ENCODE measurements at places on chromosomes 2 and 18. TPM values are rescaled to one million over a fixed set of nuclear protein-coding genes. Genes with fewer than 3 reads are reported as not detected.

GRCh38 chr2:191412353-191412752 lies 167.1 kb downstream of the MYO1B start:
- no peak for DNase-seq

GRCh38 chr2:176934869-176935415 lies 277.7 kb upstream of the HNRNPA3 start:
- DNase-seq, result no peak

CDH2 gene
- 215 TPM for total RNA-seq

DNA sequence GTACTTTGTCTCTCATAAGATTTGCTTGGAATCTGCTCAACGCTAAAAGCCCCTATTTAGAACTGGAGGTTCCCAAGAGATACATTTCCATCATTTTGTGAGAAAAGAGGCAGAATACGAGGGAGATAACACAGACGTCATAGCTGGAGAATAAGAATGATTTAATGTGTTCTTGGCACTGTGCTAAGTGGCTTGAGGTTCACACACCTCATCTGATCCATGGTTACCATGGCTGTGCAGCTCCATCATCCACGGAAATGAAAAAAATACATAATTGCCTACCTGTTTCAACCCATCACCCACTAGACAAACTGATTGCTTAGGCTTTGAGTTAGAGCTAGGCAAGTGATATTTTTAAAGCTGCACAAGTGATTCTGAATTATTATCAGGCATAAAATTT lies 227.6 kb downstream of the SLC8A1 start:
- no peak for DNase-seq

DNA sequence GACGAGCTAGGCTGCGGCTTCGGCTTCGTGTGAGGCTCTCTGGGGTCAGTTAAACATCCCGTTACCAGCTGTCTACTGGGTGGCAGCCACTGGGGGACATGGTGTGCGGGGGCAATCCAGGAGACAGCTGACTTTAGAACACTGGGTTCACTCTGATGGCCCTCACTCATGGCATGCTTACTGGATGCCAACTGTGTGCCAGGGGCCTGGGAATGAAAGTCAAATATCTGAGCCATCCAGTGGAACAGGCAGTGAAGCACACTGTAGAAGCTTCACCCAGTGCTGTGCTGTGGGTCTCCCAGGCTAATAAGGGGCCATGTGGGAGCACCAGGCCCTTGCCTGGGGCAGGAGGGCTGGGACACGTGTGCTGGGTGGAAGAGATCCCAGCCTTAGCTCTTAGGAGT lies 48.3 kb downstream of the GLI2 start:
- DNase-seq, result no peak

MOCOS gene
- 0.41 TPM for total RNA-seq

- no peak for DNase-seq
Measured at GRCh38 chr18:74689251-74689650, 91.6 kb downstream of the ZNF407 start.

OSGEPL1 gene
- total RNA-seq, result 26.1 TPM

DNA sequence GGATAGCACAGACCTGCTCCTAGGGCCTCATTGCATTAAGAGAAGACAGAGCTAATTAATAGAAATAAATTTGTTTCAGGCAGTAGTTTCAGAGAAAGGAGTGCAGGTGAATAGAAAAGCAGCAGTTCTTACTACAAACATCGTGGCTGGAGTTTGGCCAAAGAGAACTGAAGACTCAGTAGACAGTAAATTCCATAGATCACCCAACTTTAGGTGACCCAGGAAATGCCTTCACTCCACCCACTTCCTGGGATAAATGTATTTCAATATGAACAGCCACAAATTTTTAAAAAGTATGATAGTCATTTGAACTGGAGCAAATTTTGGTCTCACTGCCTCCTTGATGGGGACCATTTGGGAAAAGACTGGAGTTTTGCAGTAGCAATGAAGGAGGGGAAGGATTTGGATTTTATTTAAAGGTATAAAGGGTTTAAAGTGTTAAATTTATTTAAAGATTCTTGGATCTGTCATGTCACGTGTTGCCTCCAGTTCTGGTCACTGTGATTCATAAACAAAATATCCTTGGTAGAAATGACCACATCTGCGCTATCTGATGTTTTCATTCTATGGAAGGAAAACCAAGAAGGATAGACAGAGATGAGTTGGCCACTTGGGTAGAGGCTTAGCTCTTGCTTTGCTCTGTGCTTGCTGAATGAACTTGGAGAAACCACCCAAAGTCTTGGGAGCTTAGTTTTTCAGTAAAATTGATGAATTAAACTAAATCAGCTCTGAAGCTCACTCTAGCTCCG lies 390.2 kb downstream of the THSD7B start:
- no peak for DNase-seq

ADRA2B gene
- total RNA-seq, result under 0.01 TPM

GRCh38 chr2:201448701-201449100 lies 2.6 kb downstream of the TRAK2 start:
- DNase-seq, result no peak

- no peak for DNase-seq
Measured at GRCh38 chr2:167875529-167875928, 371.9 kb downstream of the STK39 start.

DNA sequence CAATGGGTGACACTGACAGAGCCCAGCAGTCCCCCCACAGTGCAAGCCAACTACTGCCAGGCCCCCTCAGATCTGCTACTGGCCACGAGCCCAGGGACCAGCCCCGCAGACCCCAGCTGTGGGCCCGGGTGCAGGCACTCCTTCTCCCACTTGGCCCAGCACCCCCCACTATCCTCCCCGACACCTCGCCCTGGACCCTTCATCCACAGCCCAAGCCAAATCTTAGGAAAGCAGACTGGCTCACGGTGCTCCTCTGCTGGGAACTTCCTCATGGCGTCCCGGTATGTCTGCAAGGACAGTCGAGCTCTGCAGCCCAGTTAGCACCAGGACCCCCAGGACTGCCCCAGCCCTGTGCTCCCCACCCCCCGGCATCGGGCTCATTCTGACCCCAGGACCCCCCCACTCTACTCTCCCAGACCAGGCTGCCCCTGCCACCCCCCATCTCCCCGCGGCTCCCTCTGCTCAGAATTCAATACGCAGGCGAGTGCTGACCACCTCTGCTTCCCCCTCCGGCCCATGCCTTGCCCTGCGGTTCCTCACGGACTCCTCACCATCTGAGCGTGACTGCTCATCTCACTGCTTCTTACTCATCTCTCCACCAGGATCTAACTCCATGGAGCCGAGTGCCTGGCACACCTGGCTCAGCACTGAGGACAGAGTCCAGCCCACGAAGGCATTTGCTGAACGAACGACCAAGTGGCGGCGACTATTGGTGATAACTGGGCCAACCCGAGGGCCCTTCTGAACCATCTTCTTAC lies 85.7 kb downstream of the PXDN start:
- DNase-seq, result no peak

IL37 gene
- not detected for total RNA-seq

- DNase-seq, result peak; percentile 32
Measured at GRCh38 chr2:224584785-224585210, 365 bp downstream of the CUL3 start.

ASIC4 gene
- 2.9 TPM for total RNA-seq

BCL11A gene
- 68.1 TPM for total RNA-seq

IL36A gene
- not detected for total RNA-seq

- DNase-seq, result peak; percentile 27
Measured at GRCh38 chr2:383178-383577, 95.3 kb upstream of the ALKAL2 start.

TNFAIP6 gene
- total RNA-seq, result 0.41 TPM

GRCh38 chr2:79189465-79189864 lies 29.9 kb upstream of the REG3A start:
- no peak for DNase-seq

- DNase-seq, result no peak
Measured at GRCh38 chr18:36633961-36634412, 194.8 kb downstream of the TPGS2 start.

DNA sequence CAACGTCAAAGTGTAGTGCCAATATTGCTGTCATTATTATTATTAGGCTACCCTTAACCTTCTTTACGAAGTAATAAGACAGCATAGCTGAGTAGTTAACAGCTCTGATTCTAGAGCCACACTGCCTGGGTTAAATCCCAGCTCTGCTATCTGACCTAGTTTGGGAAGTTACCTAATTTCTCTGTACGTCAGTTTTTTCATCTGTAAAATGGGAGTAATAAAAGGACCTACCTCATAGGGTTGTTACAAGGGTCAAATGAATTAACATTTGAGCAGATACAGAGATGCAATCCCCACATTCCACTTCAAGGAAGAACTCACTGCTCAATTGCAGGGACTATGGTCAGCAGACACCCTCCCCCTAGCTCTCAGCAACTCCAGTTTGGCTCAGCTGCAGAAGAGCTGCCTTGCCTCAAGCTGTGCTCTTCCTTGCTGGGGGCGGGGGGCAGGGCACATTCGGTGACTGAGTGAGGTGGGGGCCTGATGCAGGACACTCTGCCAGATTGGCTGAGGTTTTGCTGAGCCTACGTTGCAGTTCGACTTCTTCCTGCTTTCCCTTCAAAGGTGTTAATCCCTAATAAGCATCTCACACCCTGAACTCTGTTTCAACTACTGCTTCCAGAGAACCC lies 11.0 kb upstream of the LGALSL start:
- DNase-seq, result no peak

GRCh38 chr18:907885-908757 lies 3.5 kb downstream of the ADCYAP1 start:
- DNase-seq, result peak; percentile 47

DCDC2C gene
- 1.2 TPM for total RNA-seq

GRCh38 chr18:816869-817268 lies 4.8 kb upstream of the YES1 start:
- no peak for DNase-seq

- no peak for DNase-seq
Measured at GRCh38 chr2:161965994-161966393, 108.0 kb downstream of the DPP4 start.

DNA sequence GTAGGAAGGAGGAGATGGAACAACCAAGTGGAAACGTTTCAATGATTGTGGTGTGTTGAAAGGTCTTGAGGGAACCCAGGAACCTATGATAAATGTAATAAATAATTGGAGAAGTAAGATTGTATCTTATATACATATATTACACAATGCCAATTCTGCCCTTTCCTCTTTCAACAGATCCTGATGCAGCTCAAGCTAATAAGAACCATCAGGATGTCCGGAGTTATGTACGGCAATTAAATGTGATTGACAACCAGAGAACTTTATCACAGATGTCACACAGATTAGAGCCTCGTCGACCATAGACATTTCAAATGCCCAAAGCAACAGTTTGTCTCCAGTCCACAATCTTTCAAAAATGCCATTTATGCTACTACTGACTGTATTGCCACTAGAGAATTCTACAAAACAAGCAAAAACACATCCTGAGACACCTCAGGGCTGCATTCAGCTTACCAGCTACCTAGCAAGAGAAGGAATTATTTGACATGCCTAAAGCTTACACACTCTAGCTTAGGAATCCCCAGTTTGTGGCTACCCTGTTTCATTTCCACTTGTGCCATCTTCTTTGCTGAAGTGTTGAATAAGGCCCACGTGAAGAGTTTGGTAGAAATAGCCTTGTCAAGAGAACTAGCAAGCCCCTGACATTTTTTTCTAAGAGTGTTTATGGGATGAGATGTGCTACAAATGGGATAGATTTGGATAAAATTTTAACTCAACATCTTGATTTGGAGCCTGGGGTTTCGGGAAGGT lies 24.0 kb upstream of the MAP3K20 start:
- no peak for DNase-seq

GRCh38 chr18:79662034-79662433 lies 17.6 kb upstream of the CTDP1 start:
- DNase-seq, result no peak

- DNase-seq, result no peak
Measured at GRCh38 chr2:48694149-48694548, 61.4 kb downstream of the LHCGR start.

- DNase-seq, result peak; percentile 46
Measured at GRCh38 chr18:59697236-59697932, at the start of gene CCBE1. Gene CCBE1 (minus strand): TSS chr18:59697423.

SCN7A gene
- total RNA-seq, result 1.6 TPM

DNA sequence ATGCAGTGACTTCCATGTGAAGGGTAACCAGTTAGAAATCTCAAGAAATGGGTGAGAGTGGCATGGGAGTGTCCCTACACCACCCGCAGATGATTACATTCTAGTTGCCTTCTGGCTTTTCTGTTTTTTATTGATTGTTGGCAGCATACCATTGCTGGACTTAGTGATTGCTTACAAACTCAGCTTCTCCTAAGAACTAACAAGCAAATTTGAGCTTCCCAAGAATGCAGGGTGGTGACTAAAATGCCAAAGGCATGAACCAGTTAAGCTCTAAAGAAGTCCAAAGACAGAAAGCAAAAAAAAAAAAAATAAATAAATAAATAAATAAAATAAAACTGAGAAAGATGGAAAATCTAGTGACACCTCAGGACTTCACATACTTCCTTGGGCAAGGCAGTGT lies 245.5 kb upstream of the PARD3B start:
- no peak for DNase-seq

- no peak for DNase-seq
Measured at GRCh38 chr2:217049956-217050355, 190.1 kb upstream of the TNP1 start.

DNA sequence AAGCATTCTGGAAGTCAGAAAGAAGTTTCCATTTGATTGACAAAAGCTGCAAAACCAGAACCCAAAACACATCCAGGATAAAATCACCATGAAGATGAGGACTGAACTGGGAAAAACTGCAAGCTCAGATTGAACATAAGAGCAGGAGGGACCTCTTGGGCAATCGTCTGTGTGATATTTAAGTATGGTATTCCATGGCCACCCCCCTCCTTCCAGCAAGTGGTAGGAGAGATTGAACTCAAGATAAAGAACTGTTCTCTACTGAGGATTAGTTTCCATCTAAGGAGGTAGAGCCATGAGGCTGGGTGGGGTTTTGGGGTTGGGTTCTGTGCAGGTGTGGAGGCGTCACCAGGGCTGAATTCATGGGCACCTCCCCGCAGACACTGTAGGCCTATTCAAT lies 251.1 kb downstream of the NCKAP5 start:
- DNase-seq, result no peak

GRCh38 chr2:217360781-217361482 lies 501.1 kb upstream of the TNP1 start:
- no peak for DNase-seq

SULT1C4 gene
- 4.5 TPM for total RNA-seq

DNA sequence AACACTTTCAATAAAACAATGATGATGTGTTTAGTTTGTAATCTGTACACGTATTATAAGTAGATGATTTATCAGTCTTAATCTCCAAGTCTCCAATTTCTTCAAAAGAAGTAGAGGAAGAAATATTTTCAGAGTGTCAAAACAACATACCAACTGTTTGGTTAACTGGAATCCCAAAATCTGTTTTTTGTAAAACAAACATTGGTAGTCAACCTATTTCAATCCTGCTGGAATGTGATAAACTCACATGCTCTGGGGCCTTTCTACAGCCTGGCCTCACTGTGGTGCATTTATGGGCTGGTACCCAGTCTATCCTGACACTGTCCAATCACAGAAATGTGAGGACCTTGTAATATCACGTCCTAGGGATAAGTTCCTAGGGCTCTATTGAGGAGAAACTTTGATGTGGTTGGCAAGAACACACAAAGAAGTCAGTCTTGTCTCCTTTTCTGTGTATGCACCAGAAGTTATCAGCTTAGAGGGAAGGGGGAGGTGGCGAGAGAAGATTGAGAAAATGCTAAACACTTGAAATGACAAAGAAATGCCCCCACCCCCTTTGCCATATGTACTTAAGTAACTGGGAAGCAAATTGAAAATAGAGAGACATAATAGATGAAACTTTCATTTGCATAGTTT lies 47.2 kb downstream of the PRKRA start:
- no peak for DNase-seq
